ENCODE measurements at places on chromosomes 4 and X. TPM values are rescaled to one million over a fixed set of nuclear protein-coding genes. Genes with fewer than 3 reads are reported as not detected.

DNA sequence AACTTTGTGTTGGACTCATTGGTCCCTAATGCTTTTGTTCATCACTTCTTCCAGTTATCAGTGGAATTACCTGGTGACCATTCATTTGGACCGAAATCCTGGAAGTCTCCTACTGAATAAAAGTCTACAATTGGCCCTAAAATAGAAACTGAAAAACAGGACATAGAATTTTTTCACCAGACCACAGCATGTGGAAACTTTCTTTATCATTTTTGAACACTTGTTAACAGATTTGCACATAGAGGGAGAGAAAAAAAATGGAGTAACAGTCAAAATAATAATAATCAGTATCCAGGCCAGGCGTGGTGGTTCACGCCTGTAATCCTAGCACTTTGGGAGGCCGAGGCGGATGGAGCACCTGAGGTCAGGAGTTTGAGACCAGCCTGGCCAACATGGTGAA is 7.1 kb downstream of the EPGN start:
- H3K27ac ChIP-seq, result no peak overlapping the region
- no peaks in the 10 kb centered on the region for H3K36me3 ChIP-seq
- no peak overlapping the region for H3K4me3 ChIP-seq
- H3K4me1 ChIP-seq, result no peaks in the 10 kb centered on the region
- no peaks in the 10 kb centered on the region for H3K27me3 ChIP-seq

- H3K27me3 ChIP-seq, result no peaks in the 10 kb centered on the region
- H3K27ac ChIP-seq, result no peak overlapping the region
- H3K4me1 ChIP-seq, result no peaks in the 10 kb centered on the region
- DNase-seq, result no peak
Observed at GRCh38 chr4:55086578-55086977, 38.8 kb downstream of the KDR start.

GRCh38 chr4:162683659-162684370 is 482.9 kb downstream of the NAF1 start:
- no peak overlapping the region for H3K4me3 ChIP-seq
- H3K36me3 ChIP-seq, result no peaks in the 10 kb centered on the region
- DNase-seq, result no peak

DNA sequence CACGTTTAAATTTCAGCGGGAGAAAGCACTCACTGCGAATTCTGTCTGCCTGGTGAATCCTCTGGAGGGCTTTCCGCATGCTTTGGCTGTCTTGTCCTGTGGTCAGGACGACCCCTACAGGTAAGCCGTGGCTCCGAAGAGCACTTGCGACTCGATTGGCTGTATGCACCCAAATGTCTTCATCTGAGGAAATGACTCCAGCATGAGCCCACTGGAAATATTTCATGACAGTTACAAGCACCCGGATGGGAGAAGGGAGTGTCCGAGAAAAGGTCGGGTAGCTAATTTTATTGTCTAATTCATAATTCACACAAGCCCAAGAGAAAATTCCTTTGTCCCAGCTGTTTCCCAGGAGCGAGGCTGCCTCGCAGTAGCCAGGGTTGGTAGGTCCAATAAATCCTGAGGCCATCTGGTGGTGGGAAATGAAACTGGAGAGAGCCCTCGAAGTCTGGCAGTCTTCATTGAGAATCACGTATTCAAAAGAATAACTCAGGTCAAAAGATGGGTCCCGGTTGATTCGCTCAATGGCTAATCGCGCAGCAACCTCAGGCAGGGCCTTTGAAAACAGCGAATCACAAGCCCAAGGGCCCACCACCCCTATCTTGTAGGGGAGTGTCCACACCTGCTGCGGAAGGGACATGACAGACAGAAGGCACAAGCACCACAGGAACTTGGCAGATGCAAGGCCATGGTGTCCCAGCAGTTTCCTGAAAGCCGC is 6.6 kb downstream of the GUCY2F start:
- no peak overlapping the region for H3K4me3 ChIP-seq
- H3K27ac ChIP-seq, result no peak overlapping the region
- DNase-seq, result no peak
- no peaks in the 10 kb centered on the region for H3K4me1 ChIP-seq
- H3K27me3 ChIP-seq, result no peaks in the 10 kb centered on the region

TMEM165 gene
- 121 TPM for total RNA-seq

GRCh38 chr4:121119715-121120114 is 44.4 kb downstream of the TNIP3 start:
- no peak overlapping the region for H3K27ac ChIP-seq
- DNase-seq, result no peak
- H3K4me3 ChIP-seq, result no peak overlapping the region
- no peaks in the 10 kb centered on the region for H3K4me1 ChIP-seq

- no peak for DNase-seq
- H3K27me3 ChIP-seq, result no peaks in the 10 kb centered on the region
- H3K4me1 ChIP-seq, result no peaks in the 10 kb centered on the region
- H3K4me3 ChIP-seq, result no peak overlapping the region
- no peaks in the 10 kb centered on the region for H3K36me3 ChIP-seq
Observed at GRCh38 chr4:186158021-186158813, 33.1 kb upstream of the CYP4V2 start.

DNA sequence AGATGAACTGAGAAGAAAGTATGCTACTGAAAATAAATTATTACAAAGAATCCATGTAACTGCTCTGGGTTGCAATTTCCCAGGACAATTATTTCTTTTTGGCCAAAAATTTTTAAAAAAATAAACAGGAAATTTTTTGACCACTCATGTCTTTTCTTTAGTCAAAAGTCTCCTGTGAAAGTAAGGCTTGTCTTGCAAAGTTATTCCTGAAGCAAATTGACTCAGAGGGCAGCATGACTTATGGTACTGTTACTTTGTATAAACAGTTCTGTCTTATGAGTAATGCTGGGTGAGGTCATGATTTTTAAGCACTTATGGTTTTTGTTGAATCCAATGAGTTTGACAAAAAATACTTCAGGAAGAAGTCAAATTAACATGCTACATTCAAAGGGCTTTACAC is 292.8 kb upstream of the ARSJ start:
- no peaks in the 10 kb centered on the region for H3K4me1 ChIP-seq
- no peak overlapping the region for H3K4me3 ChIP-seq
- no peak for DNase-seq
- no peaks in the 10 kb centered on the region for H3K27me3 ChIP-seq

- no peaks in the 10 kb centered on the region for H3K36me3 ChIP-seq
- H3K27ac ChIP-seq, result no peak overlapping the region
- no peak overlapping the region for H3K4me3 ChIP-seq
- DNase-seq, result no peak
- no peaks in the 10 kb centered on the region for H3K27me3 ChIP-seq
- no peaks in the 10 kb centered on the region for H3K4me1 ChIP-seq
Observed at GRCh38 chr4:74855879-74856278, 61.6 kb upstream of the BTC start.

- peaks cover 5% of the 10 kb centered on the region for H3K4me1 ChIP-seq
- no peaks in the 10 kb centered on the region for H3K36me3 ChIP-seq
- H3K27ac ChIP-seq, result no peak overlapping the region
Observed at GRCh38 chrX:21373637-21374162, 518 bp upstream of the CNKSR2 start.

Data from transverse colon (tissue), 4 donors.